ENCODE measurements at places on chromosomes 13 and 19. TPM values are rescaled to one million over a fixed set of nuclear protein-coding genes. Genes with fewer than 3 reads are reported as not detected.

The FOXO1 gene
- total RNA-seq = 33.4 TPM

The CNN2 gene
- 185 TPM for total RNA-seq

The GDF15 gene
- total RNA-seq = 9.8 TPM

The CDC42EP5 gene
- 45.0 TPM for total RNA-seq

- H3K4me3 ChIP-seq = no peak overlapping the region
- H3K36me3 ChIP-seq = no peaks in the 10 kb centered on the region
- no peaks in the 10 kb centered on the region for H3K4me1 ChIP-seq
- no peak overlapping the region for H3K27ac ChIP-seq
- peaks cover 1% of the 10 kb centered on the region for H3K27me3 ChIP-seq
Observed at GRCh38 chr19:40982594-40983101, 8.4 kb upstream of the CYP2B6 start.

DNA sequence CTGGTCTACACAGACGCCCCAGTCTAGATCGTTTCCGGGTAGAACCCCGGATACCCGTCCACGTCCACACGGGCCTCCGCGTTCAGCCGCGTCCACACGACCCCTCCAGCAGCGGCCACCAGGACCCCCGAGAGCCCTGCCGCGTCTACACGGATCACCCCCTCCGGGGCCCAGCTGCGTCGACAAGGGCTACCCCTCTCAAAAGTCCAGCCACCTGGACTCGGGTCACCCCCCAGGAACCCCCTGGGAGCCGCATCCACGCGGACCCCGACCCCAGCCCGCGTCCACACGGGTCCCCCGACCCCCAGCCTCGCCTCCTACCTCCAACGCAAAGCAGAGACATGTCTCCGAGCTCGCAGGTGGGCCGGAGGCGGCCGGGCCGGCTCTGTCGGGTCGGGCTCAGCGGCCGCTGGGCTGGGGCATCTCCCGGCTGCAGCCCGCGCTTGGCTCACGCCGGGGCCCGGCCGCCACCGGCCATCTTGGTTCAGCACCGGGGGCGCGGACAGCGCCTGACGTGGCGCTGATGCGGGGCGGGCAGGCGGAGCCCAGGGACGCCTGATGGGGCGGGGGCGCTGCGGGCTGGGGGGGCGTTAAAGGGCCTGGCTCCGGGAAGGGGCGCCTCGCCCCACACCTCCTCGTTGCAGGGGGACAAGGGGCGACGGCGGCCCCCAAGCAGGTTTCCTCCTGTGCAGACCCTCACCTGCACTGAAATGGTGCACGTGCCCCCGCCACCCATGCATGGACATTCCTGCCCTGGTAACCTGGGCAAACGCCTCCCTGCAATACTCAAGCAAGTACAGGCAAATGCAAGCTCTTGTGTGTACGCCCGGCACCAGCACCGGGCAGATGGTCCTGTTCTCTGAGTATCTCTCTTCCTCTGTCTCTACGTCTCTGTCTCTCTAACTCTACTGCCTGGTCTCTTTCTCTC lies at the start of gene UNC13A:
Gene UNC13A, minus strand, starts transcription at position 498 of the 928 bp plus-strand sequence. Its CDS starts 155 bp downstream, at position 343.
- no peak within 1 kb of the TSS for H3K4me3 ChIP-seq
- no peaks in the 10 kb centered on the region for H3K27me3 ChIP-seq
- no peaks in the 10 kb centered on the region for H3K4me1 ChIP-seq
- no peaks in the 10 kb centered on the region for H3K36me3 ChIP-seq

DNA sequence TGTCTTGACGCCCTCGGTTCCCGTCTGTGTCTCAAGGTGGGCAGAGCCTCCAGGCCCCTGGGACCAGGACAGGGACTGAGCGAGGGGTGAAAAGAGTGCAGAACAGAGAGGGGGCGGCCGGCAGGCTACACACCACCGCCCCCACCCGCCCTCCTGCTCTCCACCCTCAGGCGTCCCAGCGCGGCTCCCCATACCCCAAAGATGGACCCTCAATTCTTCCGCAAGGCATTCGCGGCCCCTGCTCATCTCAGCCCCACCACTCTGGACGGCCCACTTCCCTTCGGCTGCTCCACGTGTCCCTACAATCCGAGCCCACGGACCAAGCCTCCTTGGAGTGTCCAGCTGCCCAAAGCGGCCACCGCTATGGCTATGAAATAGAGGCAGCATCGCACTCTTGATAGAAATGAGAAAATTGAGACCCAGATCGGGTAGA lies 1.8 kb downstream of the KLF16 start:
- no peaks in the 10 kb centered on the region for H3K4me1 ChIP-seq
- no peak overlapping the region for H3K27ac ChIP-seq
- no peak overlapping the region for H3K4me3 ChIP-seq
- no peaks in the 10 kb centered on the region for H3K36me3 ChIP-seq

Measured in aorta (tissue), 5 donors.